ENCODE measurements at places on chromosomes 6 and 20.
A peak's percentile ranks its signal among the peaks of the same experiment; 100 is the strongest.

DNA sequence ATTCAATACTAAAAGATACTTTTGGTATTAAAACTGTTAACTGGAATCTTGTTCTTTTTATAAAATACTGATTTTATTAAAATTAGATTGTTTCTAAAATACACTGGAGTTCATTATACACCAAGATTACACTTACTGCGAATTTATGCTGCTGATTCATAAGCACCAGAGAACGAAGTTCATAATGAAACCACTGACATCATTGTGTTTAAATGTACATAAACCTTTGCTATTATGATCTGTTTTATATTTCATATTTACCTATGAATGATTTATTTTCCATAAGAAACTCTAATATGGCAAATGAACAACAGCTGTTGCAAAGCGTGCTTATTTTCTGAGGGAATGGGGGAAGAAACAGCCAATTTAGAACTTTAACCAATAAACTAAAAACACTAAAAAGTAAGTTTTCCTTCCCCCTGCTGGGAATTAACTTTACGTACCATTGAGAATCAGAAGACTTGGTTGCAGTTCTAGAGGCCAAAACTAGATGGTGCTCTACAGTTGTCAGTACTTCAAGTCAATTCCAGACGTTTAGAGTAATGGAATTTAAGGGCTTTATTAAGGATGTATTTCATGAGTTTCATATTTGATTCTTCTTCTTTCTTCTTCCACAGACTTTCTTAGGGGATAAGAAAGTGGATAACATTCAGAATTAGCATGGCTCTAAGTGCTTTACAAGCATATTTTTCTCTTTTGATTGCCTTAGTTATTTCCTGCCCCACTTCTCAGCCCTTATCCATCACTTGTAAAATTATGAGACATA is 30.8 kb upstream of the COL19A1 start:
- peak; percentile 60 for DNase-seq

DNA sequence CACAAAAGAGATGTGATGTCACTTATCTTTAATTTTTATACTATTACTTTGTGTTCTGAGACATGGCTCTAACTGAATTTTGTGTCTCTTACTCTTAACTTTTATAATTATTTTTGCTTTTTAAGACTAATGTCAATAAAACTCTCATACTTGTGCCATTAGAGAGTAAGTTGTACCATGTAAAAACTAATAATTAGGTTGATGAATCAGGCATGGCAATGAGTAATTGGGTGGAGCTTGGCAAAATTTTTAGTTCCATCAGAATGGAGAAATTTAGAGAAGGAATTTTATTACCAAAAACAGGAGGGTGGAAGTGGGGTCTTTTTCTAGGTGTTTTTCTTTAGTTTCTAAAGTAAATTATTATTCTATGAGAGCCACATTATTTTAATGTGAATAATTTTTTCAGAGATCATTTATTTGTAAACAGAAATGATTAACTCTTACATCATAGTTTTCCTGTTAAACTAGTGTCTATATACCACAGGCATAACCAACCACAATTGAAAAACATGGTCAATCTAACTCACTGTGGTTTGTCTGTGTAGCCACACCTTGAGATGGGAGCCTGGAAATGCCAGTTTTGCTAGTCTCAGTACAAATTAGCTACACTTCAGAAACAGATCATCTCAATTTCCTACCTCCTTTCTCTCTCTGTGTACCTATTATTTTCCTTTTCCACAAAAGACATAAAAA is 51.8 kb downstream of the ELOVL4 start:
- no peak for DNase-seq

DNA sequence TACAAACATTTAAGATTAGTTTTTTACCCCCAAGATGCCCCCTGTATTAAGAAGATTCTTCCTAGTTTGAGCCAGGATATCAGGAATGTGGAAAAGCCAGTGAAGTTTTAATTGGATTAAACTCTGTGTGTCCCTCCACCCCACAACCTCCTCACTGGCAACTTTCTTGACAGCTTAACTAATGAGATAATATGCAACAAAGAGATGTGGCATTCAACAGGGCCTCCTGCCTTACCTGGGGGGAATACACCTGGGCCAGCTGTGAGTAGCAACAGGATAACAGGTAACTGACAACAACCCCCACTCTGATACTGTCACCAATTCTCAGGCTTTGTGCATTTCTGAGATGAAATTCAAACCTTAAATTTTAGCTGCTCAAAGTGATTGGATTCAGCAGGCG is 512.3 kb downstream of the TFAP2B start:
- DNase-seq: no peak

DNA sequence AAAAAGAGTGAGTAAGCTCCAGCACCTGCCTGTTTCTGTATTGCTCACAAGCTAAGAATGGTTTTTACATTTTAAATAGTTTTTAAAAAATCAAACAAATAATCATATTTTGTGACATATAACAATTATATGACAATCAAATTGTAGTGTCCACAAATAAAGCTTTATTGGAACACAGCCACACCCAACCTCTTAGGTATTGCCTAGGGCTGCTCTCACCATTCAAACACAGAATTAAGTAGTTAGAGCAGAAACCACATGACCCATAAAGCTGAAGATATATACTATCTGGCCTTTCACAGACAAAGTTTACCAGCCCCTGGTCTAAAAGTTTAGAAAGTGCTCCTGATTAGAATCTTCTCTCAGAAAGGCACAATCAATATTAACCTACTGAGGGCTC is 11.2 kb downstream of the TNFRSF21 start:
- no peak for DNase-seq

GRCh38 chr6:90103056-90103800 is 193.4 kb downstream of the BACH2 start:
- DNase-seq: no peak

All from brain (organoid and tissue), 16 donors.